ENCODE measurements at places on chromosomes 5 and 9.

- DNase-seq = no peak
These were observed 43.4 kb downstream of the NFIB start for GRCh38 chr9:14270358-14271092.

GRCh38 chr5:136226401-136226800 is 33.4 kb upstream of the SMIM32 start:
- no peak for DNase-seq

DNA sequence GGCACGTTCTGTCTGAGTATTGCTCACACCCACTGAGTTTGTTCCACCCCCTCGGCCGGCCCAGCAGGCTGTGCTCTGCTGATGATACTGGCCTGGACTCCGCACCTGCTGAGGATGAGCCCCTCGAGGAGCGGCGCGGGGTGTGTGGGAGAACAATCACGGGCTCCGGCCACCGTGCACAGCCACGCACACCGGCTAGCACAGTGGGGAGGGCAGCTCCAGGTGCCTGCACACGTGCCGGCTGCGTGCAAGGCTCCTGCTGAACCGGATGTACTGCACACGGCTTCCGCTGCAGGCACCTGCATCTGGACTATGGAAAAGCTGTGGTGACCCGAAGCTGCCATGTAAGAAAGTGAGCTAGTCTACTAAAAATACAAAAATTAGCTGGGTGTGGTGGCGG is 485.2 kb upstream of the CDH9 start:
- DNase-seq = no peak

DNA sequence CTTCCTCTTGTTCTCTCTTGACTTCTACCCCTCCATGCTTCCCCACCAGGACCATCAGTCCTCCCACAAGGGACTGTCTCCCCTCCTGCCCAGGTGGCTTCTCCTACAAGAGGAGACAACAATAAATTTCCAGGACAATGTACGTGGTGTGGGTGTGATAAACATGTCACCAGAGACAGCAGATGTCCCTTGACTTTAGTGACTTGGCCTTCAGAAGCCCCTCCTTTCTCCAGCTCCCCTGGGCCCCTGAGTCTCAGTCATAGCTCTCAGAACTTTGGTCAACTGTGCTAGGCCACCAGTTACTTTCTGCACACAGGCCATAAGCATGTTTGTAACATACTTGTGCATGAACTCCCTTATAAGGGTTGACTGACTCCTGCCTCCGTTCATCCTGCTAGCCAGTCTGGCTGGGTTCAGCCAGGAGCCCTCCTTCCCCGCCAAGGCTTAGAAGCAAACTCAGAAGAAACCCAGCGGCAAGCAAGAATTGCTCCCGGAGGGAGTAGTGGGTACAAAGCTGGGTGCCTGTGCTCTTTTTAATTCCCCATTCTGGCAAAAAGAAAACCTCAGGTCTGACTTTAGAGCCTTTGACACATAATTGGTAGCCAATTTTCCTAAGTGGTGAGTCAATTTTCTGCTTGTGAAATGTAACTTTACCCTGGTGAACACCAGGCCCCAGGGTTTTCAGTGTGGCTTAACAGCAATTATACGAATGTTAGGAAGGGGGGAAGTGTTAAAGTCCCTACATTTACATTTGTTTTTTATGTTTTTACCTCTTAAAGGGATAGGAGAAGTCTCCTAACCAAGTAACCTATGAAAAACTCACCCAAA is 49.2 kb downstream of the EBF1 start:
- DNase-seq = no peak

- DNase-seq = no peak
These were observed 35.9 kb downstream of the FBXW2 start for GRCh38 chr9:120757026-120757913.

GRCh38 chr5:62461561-62461960 is 49.0 kb downstream of the IPO11 start:
- DNase-seq = no peak

DNA sequence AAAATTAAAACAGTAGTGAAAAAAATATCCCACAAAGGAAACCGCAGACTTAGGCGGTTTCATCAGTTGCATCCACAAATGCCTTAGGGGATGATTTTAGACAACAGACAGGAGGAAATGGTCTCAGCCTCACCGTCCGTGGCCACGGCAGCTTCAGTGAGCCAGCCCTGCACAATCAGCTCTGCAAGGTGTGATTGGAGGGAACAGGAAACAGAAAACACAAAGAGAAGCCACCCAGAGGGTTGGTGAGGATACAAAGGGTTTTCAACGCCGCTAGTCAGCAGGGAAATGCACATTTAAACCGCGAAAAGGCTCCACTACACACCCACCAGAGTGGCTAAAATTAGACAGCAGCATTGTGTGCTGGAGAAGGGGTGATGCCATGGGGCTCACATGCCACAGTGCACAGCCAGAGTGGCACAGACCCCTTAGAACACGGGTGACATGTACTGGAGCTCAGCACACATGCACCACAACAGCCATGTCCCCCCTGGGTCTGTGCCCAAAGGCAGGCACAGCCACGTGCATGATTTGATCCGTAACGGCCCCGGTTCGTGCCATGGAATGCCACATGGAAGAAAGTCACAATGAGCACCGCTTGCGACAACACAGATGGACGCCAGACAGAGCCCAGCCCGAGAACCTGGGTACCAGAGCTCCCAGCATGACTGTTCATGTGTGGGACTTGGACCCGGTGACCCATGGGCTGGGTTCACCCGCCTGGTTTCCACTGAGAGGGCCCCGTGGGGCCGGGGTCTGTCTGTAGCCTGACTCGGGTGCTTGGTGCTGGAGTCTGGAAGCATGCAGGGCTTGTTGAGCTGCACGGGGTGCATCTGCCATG is 18.3 kb upstream of the TERT start:
- no peak for DNase-seq

GRCh38 chr5:54279960-54280359 is 30.4 kb downstream of the ARL15 start:
- DNase-seq = no peak

DNA sequence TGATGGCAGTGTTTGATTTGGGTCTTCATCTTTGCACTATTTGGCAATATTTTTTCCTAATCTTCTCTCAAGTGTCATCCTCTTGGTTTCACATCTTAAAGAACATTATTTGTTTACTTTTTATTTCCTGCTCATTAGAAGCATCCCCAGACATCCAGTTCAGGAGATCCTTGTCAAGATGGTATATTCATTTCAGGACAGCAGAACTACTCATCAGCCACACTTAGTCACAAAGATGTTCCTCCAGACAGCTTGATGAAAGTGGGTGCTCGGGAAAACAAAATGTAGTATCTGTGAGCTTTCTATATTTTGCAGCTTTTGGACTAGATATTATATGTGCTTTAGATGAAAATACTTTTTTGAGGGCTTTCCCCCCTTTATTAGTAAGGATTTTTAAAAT is 72.1 kb upstream of the SREK1 start:
- DNase-seq = no peak

DNA sequence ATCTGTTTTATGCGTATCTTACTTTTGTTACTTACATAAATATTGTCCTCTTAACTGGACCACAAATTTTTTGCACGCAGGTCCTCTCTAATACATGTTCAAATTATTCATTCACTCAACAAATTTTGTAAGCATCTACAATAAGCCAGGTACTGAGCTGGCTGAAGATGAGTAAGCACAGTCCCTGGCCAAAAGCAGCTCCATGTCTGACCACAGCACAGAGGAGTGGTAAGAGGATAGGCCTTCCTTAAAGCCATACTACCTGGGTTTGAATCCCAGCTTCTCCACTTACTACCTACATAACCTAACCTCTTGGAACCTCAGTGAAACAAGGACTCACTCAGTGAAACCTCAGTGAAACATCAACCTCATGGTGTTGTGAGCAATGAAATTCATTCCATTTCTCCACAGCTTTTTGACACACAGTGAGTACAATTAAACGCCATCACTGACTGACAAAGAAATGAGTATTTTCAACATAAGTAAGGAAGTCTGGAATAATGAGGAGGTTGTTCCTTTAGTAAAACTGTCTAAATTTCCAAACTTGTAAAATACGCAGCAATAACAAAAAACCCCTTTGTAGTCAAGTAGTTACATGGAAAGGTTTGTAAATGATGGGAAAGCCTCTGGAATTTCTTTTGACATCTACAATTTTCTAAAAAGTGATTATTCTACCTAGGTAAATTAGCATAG is 15.0 kb downstream of the PTAR1 start:
- no peak for DNase-seq

GRCh38 chr5:41955432-41956024 is 30.4 kb downstream of the FBXO4 start:
- DNase-seq = no peak

GRCh38 chr5:90528601-90529193 is 687 bp downstream of the LYSMD3 start:
- no peak for DNase-seq

- DNase-seq = no peak
These were observed 26.3 kb upstream of the PTGER4 start for GRCh38 chr5:40653221-40654022.

GRCh38 chr5:173970878-173971650 is 17.9 kb upstream of the C5orf47 start:
- DNase-seq = no peak

GRCh38 chr9:134474055-134474370 is 147.8 kb downstream of the RXRA start:
- DNase-seq = no peak

- DNase-seq = no peak
These were observed 172.5 kb downstream of the FAM114A2 start for GRCh38 chr5:153866176-153866575.

- DNase-seq = no peak
These were observed 26.1 kb downstream of the SPDL1 start for GRCh38 chr5:169609716-169610115.

GRCh38 chr9:96436456-96437126 is 13.4 kb upstream of the HABP4 start:
- DNase-seq = no peak

- no peak for DNase-seq
These were observed 4.9 kb upstream of the SPATA31C2 start for GRCh38 chr9:88143179-88143578.

DNA sequence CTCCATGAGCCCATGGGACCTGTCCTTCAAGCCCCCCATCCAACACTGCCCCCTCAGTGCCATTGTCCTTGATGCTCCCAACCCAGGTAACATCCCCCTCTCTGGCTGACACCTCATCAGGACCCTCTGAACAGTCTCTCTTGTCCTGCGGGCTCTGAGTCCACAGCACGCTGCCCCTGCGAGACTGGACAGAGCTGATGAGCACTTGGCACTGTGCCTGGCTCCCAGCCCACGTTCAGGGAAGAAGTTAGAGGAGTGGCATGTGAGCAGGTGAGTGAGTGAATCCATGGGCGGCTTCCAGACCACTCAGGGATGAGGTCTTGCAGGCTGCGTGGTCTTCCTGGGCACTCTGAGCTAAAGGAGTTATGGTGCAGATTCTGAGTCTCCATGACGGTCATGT is 70.7 kb downstream of the PAX5 start:
- DNase-seq = no peak

DNA sequence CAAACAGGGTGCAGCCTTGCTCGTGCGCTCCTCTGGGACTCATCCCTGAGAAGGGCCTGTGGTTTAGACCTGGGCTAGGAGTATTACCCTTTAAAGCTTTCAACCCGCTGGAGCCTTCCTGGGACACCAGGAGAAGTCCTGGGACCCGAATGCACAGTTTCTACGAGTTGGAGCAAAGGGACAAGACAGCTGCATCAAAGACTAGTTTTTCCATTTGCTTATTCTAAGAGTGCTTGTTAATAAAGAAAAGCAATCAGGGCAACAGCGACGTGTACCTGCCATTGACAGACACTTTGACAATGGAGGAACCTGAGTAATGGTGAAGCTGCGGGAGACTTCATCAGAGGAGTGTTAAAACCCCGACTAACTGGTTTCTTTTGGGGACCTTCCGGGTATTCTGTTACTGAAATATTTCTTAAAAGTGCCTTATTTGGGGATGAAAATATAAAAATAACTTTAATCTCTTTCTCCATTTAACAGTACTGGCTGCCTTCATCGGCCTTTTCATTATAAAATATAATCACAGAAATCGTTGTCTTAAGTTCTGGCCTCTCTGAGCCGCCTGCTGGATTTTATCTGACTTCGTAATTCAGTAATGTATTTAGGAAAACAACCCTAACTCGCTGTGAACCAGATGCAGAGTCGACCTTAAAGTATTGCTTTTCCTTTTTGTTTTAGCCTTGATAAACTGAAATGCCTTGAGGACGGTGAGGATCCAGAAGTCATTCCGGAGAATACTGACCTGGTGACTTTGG is 732 bp downstream of the SNAPC3 start:
- no peak for DNase-seq
